ENCODE measurements at places on chromosomes 7 and 10.
A peak's percentile ranks its signal among the peaks of the same experiment; 100 is the strongest.

GRCh38 chr10:88457660-88458059 is 125.5 kb downstream of the RNLS start:
- DNase-seq: no peak

DNA sequence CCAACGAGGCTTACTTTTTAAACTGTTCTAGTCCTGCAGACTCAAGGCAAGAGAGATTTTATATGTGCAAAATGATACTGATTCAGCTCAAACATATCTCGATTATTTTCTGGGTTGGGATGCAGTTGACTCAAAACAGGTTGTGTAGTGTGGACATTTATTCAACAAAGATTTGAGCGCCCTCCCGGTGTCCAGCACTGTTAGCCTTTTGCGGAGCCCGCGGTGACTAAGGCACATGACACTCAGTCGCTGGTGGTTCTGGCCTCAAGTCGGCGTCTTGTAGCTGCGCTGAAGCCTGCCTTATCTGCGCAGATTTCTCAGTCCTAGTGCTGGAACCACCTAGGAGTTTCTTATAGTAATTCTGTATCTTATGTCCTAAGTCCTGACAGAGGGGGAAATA is 938 bp upstream of the CADPS2 start:
- DNase-seq: no peak

DNA sequence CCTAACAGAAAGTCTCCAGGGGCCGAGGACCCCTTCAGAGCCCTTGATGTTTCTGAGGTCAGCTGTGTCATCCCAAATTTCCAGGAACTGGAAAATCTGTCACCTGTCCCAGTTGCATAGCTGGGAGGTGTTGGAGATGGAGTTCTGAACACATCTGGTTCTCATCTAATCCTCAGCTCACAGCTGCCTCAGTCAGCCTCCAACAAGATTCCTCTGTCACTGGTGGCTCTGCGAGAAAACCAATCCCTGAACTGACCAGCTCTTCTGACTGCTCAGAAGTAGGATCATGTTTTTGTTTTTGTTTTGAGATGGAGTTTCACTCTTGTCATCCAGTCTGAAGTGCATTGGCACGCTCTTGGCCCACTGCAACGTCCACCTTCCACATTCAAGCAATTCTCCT is 37.6 kb upstream of the MYL10 start:
- DNase-seq: no peak

GRCh38 chr7:32326078-32326477 is 164.1 kb downstream of the LSM5 start:
- no peak for DNase-seq

- DNase-seq: no peak
Observed at GRCh38 chr10:117476281-117476680, 66.3 kb upstream of the EMX2 start.

DNA sequence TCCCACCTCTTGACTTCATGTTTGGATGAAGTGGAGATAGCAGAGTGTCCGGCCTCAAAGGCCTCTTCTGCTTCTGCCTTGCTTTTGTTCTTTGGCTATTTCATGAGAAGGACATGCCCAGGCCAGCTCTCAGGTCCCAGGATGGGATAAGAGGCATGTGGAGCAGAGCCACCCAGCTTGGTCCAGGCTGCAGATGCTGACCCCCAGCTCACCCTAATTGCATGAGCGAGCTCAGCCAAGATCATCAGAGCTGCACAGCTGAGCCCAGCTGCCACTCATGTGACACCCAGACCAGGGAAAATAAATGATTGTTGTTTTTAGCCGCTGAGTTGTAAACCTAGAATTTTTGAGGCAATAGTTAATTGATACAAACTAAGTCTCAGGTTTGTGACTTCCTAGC is 230.0 kb downstream of the PHF14 start:
- DNase-seq: no peak

- DNase-seq: peak; percentile 30
Observed at GRCh38 chr10:14032406-14032998, 298.2 kb downstream of the FRMD4A start.

DNA sequence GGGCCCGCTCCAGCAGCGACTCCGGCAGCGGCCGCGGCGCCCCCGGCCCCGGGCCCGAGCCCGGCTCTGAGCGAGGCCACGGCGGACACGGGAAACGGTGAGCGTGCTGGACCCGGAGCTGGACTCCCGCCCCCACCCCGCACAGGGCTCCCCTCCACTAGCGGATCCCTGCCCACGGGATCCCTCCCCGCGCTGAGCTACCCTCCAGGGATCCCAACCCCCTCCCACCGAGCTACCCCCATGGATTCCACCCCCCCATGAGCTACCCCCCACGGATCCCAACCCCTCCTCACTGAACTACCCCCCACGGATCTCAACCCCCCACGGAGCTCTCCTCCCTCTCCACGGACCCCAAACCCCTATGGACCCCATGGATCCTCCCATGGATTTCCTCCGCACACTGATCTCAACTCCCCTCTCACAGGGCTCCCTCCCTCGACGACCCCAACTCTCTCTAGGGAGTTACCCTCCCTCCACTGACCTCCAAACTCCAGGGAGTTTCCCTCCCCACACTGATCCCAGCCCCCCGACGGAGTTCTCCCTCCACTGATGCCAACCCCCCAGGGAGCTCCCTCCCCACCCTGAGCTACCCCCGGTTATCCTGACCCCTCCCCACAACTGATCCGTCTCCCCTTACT is 20.6 kb upstream of the HSPB1 start:
- no peak for DNase-seq

- peak; percentile 66 for DNase-seq
Observed at GRCh38 chr7:131105799-131106680, 221.6 kb upstream of the MKLN1 start.

GRCh38 chr7:47999413-47999812 is 20.0 kb upstream of the HUS1 start:
- DNase-seq: no peak

DNA sequence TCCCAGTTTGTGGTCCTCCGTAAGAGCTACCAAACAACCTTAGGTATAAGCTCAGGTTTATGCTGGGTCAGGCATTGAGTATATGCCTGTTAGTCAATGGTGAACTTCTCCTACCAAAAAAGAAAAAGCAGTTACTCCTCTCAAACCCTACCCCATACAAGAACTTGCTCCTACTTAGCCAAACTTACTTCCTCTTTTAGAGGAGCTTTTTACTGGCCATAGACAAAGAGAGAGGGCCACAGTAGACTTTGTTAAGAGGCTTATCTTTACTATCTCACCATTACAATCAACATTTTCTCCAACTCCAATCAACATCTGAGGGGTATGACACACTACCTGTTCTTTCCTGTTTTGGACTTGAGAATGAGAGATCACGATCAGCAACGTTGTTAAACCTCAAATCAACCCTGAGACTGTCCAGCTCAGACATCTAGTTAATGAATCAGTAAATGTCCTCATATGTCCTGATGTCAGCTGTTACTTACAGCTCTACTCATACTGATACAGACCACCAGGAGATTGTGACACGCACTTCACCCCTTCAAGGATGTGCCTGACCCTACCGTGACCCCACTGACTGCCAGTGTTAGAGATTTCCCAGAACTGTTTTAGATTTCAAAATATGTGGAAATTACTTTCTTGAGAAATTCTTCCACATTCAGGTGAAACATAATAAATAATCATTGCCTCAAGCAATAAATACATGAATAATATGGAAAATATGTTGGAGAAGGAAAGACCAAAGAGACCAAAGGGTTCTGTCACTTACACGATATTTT is 18.4 kb upstream of the CCDC71L start:
- no peak for DNase-seq

- DNase-seq: no peak
Observed at GRCh38 chr7:34946486-34946885, 90.8 kb downstream of the DPY19L1 start.

GRCh38 chr7:137695942-137696341 is 150.8 kb downstream of the DGKI start:
- DNase-seq: no peak

DNA sequence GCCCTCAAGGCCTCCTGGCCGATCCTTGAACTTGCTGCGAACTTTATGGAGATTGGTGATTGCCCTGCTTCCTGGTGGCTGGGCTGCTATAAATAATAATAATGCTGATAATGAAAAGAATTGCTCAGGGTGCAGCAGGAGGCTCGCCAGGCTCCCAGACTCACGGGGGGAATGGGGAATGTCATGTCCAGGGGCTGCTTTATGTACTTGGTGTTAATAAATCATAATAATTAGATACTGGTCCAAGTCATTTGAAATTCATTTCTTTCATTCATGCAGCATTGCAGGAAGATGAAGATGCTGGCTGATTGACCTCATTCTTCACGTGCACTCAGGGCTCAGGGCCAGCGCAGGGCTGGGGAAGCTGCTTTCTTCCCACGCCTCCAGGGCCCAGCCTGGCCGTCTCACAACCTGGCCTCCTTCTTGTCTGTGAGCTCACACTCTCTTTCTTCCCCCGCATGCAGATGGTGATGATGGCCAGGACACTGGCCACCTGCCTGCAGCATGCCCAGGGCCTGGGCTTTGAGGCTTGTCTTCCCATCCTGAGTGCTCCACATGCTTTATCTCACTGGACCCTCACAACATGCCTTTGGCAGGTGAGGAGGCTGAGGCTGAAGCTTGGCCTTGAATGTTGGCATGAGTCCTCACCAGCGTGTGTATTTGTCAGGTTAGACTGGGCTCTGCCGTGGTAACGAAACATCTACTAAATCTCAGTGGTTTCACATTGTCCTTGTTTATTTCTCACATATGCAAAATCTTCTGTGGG is 138.4 kb upstream of the TNS3 start:
- DNase-seq: no peak

Data from CD4-positive, alpha-beta T cell (primary cell).